ENCODE measurements at places on chromosomes 4 and X. TPM values are rescaled to one million over a fixed set of nuclear protein-coding genes. Genes with fewer than 3 reads are reported as not detected.

DNA sequence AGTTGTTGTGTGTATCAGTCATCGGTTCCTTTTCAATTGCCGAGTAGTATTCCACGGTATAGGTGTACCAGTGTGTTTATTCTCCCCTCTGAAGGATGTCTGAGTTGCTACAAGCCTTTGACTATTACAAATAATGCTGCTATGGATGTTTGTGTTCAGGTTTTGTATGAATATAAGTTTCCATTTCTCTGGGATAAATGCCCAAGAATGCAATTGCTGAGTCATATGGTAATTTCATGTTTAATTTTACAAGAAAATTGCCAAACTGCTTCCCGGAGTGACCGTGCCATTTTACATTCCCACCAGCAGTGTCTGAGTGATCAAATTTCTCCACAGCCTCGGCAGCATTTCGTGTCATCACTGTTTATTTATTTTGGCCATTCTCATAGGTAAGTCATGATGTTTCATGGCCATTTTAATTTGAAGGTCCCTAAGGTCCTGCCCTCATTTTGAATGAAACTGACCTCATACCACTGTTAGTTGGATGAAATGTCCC is 73.9 kb downstream of the IRF2 start:
- no peak for DNase-seq

DNA sequence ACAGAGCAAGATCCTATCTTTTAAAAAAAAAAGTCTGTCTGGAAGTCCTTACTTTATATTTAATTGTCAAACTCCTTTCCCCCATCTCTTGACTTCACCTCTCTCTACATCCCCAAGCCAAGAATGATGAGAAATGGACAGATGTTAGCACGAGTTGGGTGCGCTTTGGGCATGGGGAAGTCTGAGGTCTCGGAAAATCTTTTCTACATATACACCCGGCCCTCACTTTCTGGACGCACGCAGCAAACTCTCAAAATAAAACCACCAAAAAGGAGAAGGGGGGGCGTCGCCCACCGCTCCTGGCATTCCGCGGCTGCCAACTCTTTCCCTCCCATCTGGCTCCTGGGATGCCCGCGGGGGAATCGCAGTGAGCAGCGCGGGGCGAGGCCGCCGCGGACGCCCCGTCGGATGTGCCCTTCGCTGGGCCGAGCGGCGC is 756 bp downstream of the IGFBP7 start:
- DNase-seq = no peak

DNA sequence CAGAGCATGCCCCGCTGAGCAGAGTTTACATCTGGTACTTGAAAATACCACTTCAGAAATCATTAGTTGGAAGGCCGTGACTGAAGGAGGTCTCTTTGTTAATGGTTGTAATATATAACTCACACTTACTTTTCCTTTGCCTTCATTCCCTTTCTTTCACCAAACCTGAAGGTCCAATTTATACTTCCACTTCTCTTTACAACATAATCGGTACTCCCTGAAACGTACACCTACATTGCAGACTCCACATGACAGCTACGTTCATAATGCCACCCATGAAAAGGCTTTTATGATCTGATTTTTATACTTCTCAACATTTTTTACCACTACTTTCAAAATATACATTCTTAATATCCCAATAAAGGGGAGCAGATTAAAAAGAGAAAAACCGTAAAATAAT is 298.7 kb downstream of the C4orf33 start:
- no peak for DNase-seq

- DNase-seq = peak; percentile 19
Measured at GRCh38 chr4:180134091-180134866, 2108.9 kb upstream of the TENM3 start.

- no peak for DNase-seq
Measured at GRCh38 chrX:65928522-65928921, 111.4 kb downstream of the VSIG4 start.

GRCh38 chrX:1231850-1232465 is 19.5 kb upstream of the CRLF2 start:
- no peak for DNase-seq

GRCh38 chrX:17544821-17545220 is 169.8 kb downstream of the NHS start:
- no peak for DNase-seq

- DNase-seq = no peak
Measured at GRCh38 chrX:43266487-43266886, 389.6 kb upstream of the MAOA start.

- peak; percentile 5 for DNase-seq
Measured at GRCh38 chrX:151974336-151975227, at the start of gene GABRE. Gene GABRE, minus strand, starts transcription at chrX:151974676. Its CDS starts 51 bp downstream, at chrX:151974625.

GRCh38 chr4:148071009-148071408 is 339.1 kb downstream of the ARHGAP10 start:
- no peak for DNase-seq

GRCh38 chr4:186563761-186564160 is 8.4 kb upstream of the MTNR1A start:
- DNase-seq = no peak

DNA sequence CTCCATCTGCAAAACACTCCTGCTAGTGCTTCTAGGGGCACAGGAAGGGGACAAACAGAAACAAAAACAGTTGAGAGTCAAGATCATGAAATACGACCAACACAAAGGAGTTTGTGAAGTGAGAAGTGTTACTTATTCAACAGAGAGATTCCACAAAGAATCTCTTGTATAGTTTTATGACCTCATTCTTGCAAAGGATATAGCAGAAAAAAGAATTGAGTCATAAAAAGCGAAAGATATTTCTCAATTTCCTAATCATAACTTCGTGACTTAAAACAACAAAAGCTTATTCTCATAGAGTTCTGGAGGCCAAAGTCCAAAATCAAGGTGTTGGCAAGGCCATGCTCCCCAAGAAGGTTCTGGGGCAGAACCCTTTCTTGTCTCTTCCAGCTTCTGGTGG is 40.7 kb downstream of the TIGD4 start:
- no peak for DNase-seq

DNA sequence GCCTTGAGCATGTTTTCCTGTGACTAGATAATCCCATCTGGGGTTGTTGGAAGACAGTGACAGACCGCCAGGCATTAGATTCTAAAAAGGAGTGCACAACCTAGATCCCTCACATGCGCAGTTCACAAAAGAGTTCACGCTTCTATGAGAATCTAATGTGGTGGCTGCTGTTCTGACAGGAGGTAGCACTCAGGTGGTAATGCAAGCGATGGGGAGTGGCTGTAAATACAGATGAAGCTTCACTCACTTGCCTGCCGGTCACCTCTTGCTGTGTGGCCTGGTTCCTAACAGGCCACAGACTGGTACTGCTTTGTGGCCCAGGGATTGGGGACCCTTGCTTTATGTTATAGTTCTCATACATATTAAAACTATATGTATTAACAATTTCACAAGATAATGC is 81.9 kb upstream of the TMLHE start:
- DNase-seq = no peak

GRCh38 chr4:185950891-185951290 is 118.1 kb upstream of the TLR3 start:
- DNase-seq = no peak

DNA sequence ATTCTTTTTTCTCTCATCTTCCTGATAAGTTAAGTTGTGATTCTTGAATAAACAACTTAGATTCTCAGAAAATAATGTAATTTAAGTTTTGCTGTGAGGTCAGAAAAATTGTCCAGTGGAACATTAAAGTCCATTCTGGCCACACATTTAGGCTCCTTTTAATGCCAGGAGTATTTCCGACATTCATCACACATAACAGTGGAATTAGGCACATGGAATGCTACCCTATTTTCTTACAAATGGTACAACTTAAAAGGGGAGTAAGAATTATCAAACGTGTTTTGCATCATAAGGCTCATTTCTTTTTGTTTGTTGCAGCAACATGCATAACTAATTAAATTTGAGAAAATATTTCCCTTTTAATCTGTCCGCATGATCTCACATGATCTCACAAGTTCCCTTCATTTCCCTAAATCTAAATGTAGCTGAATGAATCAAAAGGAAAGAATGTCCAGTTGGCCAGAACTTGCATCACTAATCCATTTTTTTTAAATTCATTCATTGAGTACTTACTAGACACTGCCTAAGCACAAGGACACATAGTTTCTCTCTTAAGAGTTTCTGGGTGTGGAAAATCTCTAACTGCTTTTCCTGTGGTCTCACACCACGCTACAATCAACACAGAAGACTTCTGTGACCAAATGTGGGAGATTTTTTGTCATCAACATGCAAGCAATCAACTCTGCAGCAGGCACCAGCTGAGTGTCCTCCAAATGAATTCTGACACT is 22.0 kb downstream of the SPARCL1 start:
- DNase-seq = no peak

GRCh38 chrX:2576793-2577192 is 76.0 kb upstream of the DHRSX start:
- DNase-seq = no peak

- DNase-seq = no peak
Measured at GRCh38 chr4:38619316-38619715, 44.7 kb upstream of the KLF3 start.

DNA sequence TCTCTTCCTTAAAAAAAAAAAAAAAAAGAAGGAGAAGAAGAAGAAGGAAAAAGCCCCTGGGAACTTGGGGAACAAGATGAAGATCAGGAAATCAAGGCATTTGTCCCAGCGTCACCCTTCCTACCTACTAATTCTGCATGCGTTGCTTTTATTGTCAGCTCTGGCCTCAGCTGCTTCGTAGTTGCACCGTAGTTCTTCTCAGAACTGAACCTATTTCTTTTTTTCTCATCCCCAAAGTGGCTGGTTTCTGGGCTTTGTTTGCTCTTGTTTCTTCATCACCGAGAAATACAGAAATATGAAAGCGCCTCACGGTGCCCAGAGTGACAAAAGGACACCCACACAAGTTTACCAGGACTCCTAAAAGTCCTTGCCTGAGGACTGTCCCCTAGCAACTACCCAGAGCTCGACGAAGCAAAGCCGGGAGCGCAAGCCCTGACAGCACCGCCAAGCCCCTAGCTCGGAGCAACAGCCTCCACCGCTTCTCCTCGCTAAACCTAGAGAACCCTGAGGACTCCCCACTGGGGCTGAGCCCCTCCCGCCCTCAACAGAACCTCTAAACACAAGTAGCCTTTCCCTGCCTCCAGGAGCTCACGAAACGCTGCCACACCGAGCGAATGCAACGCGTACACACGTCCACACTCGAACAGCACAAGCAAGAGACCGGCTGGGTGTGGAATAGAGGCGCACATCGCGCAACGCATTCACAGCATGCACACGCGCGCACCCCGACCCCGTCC is 710 bp downstream of the PRKG2 start:
- no peak for DNase-seq

- DNase-seq = no peak
Measured at GRCh38 chrX:118498351-118498750, 2.7 kb downstream of the DOCK11 start.

- no peak for DNase-seq
Measured at GRCh38 chr4:174152717-174153466, 130.6 kb downstream of the FBXO8 start.

DNA sequence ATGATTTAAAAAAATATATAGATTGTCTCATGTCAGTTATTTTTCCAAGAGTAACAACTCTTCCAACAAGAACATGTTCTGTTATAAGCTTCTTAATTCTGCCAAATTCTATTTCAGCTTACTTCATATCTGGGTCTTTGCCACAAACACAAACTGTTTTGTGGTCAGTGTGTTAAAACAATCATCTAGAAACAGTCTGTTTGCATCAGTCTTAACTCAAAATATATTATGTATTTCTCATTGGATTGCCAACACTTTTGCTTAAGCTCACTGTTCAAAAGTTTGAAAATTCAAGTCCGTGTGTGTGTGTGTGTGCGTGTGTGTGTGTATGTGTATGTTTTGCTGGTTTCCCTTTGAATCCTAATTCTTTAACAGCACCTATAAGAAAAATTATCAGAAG is 752.3 kb upstream of the NDST4 start:
- no peak for DNase-seq

GRCh38 chr4:100935090-100935489 is 412.2 kb downstream of the PPP3CA start:
- DNase-seq = no peak

DNA sequence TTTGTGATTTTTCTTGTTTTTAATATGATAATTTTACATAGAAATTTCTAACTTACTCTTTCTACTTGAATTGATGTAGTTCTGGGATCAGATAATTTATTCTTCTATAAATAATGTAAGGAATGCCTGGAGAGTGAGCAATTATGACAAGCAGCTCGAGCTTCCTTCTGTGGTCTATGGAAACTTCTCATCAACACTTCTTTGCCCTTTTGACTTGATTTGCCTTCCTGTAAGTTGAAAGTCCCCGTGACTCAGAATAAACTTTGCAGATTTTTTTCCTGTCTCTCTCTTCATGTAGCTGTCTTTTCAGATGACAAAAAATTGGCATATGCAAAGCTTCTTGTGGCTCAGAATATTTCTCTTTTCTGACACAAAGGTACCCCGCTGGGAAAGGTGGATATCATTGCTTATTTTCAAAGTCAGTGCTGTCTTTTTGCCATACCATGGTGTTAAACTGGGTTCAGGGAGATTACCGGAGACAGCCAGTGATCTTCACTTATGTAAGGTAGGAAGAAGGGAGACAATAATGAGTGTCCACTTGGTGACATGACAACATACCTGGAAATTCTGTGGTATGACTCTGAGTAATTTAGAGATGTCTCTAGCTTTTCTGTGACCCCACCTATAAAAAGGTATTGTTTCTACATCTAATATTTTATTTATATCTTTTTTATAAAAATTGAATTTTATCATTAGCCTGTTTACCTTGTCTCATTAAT is 278.6 kb upstream of the GNPDA2 start:
- DNase-seq = no peak

GRCh38 chr4:86846921-86847320 is 2.3 kb downstream of the SLC10A6 start:
- DNase-seq = no peak

DNA sequence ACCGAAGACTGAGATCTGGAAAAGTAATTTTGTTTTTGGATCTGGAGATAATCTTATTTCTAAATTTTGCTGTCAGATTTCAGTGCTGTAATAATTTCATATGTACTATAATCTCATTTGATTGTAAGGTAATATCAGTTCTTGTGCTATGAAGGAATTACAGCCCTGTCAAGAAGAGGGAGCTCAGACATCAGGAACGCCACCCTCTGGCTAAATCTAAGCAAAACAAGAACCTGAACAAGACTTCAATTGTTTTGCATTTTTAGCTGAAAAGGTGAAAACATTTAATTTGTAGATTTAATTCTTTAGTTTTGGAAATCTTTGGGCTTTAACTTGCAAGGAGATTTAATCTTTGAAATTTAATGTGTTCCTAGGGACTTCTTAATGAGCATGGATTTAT is 525.4 kb upstream of the HS3ST1 start:
- no peak for DNase-seq

The MEPE gene
- polyA plus RNA-seq = not detected

The ADH7 gene
- polyA plus RNA-seq = not detected

The GAGE12H gene
- not detected for polyA plus RNA-seq

The XK gene
- polyA plus RNA-seq = 1.0 TPM

The DCLK2 gene
- polyA plus RNA-seq = 6.1 TPM

The ZXDB gene
- polyA plus RNA-seq = 10.2 TPM

The COX18 gene
- 18.4 TPM for polyA plus RNA-seq

The ACE2 gene
- 0.75 TPM for polyA plus RNA-seq

The NSDHL gene
- 33.7 TPM for polyA plus RNA-seq

All from left renal pelvis (tissue), 4 donors.